ENCODE measurements at places on chromosomes 7 and 10.

DNA sequence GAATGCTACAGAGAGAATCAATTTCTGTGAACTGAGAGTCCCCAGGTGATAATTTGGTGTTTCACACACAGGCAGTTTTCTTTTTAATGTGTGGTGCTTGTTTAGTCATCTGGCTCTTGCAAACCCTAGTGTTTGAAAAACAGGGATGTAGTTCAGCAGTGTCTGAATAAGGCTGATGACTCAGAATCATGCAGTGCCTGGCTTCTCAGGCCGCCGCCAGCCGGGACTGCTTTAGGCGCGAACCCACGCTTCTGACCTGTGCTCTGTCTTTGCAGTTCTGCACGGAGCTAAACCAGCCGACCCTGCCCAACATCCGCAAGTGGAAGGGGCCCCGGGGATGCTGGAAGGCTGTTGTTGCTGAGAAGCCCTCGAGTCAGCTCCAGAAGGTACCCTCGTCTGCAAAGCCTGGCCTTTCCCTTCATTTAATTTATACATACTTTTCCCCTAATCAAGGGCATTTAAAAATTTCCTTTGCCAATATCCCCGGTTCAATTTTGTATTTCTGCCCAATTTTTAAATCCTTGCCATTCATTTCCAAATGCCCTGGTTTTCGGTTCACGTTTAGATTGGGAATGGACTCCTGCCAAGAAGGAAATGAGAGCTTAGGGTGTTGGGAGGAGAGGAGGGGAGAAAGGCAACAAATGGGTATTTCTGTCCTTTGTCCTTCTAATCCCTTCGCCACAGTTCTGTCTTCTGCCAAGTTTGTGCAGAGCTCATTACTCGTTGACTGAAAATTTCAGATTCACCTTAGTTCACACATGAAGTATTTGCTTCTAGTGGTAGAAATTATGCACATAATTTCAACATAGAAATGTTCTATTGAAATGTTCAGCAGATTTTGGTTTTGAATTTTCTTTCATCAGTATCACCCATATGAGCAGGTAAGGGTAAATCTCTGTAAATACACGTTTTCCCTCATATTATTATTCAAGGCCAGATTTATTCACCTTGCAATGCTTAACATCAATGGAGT, 108.5 kb upstream of the ANLN start:
- H3K4me3 ChIP-seq: peak overlapping the region; percentile 7
- no peaks in the 10 kb centered on the region for H3K27me3 ChIP-seq
- peak overlapping the region; percentile 64 for H3K27ac ChIP-seq
- no peaks in the 10 kb centered on the region for H3K36me3 ChIP-seq

DNA sequence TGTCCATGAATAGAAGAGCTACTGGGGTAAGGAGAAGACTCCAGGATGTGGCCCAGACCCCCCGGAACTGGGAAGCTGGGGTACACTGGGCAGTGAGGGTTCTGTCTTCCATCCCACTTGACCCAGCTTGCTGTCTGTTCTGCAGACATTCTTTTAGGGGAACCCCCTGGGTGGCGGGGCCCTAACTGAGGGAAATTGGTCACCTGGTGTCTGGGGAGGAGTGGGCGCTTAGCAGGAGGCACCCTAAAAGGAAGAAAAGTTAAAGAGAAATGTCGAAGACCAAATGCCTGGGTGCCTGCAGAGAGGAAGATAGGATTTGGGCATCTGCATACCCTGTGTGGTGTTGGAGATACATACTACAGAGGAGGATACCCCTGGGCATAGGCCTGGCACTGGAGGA, 1.0 kb downstream of the AP1S1 start:
- peak overlapping the region; percentile 85 for H3K4me3 ChIP-seq
- DNase-seq: no peak
- H3K36me3 ChIP-seq: no peaks in the 10 kb centered on the region
- no peak overlapping the region for H3K27ac ChIP-seq
- peaks cover 6% of the 10 kb centered on the region for H3K4me1 ChIP-seq

DNA sequence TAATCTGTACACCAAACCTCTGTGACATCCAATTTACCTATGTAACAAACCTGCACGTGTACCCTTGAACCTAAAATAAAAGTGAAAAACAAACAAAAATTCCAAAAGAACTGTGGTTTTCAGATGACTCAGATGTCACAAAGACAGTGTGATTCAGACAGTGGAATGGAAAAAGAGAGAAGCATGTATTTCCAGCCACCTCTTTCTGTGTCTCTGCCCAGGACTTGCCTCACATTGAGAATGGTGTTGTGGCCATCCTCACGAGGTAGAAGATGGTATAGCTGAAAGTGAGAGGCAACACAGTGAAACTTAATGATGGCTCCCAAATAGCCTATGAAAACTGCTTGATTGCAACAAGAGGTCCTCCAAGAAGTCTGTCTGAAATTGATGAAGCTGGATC, 78.0 kb downstream of the ARL5B start:
- no peak for DNase-seq
- no peaks in the 10 kb centered on the region for H3K36me3 ChIP-seq
- H3K27ac ChIP-seq: no peak overlapping the region
- H3K4me3 ChIP-seq: no peak overlapping the region
- no peaks in the 10 kb centered on the region for H3K27me3 ChIP-seq
- no peaks in the 10 kb centered on the region for H3K4me1 ChIP-seq

DNA sequence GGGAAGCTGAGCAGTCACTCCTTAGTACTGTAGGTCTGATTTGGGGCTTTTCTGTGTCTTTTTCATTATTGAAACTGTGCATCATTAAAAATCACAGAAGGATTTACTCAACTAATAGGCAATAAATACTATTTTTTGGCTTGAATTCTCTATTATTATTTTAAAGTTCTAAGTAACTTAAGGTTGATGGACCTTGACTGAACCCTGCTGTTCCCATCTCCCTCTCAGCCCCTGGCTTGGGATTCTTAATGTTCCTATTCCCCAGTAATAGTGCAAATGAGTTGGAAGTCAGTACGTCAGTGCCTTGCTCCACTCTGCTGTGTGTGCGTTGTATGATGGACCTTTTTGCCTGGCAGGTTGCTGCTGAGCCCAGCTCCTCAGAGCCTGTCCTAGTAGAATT, 166.3 kb downstream of the SND1 start:
- H3K4me3 ChIP-seq: no peak overlapping the region
- no peaks in the 10 kb centered on the region for H3K27me3 ChIP-seq
- H3K27ac ChIP-seq: no peak overlapping the region
- DNase-seq: no peak
- no peaks in the 10 kb centered on the region for H3K4me1 ChIP-seq

- H3K27ac ChIP-seq: no peak overlapping the region
- no peaks in the 10 kb centered on the region for H3K36me3 ChIP-seq
- no peaks in the 10 kb centered on the region for H3K27me3 ChIP-seq
- no peaks in the 10 kb centered on the region for H3K4me1 ChIP-seq
These were observed 333.9 kb downstream of the AUTS2 start for GRCh38 chr7:69932034-69932628.

DNA sequence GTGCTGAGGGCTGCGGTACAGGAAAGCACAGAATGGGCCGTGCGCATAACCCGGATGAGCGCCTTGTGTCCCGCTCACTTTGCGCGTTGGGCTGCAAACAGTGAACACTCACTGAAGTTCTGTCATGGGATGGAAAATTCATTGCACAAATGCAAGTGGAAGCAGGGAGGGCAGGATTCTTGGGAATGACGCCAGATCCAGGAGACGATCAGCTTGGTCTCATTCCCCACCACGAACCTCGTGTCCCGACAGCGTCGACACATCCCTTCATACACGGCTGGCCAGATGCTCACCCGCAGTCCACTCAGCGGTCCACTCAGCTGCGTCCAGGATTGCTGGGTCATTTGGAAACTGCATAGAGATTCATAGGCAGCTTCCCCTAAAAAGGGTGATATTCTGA, 607.1 kb downstream of the SDK1 start:
- DNase-seq: no peak
- no peaks in the 10 kb centered on the region for H3K27me3 ChIP-seq
- no peak overlapping the region for H3K27ac ChIP-seq
- no peaks in the 10 kb centered on the region for H3K36me3 ChIP-seq
- no peak overlapping the region for H3K4me3 ChIP-seq

DNA sequence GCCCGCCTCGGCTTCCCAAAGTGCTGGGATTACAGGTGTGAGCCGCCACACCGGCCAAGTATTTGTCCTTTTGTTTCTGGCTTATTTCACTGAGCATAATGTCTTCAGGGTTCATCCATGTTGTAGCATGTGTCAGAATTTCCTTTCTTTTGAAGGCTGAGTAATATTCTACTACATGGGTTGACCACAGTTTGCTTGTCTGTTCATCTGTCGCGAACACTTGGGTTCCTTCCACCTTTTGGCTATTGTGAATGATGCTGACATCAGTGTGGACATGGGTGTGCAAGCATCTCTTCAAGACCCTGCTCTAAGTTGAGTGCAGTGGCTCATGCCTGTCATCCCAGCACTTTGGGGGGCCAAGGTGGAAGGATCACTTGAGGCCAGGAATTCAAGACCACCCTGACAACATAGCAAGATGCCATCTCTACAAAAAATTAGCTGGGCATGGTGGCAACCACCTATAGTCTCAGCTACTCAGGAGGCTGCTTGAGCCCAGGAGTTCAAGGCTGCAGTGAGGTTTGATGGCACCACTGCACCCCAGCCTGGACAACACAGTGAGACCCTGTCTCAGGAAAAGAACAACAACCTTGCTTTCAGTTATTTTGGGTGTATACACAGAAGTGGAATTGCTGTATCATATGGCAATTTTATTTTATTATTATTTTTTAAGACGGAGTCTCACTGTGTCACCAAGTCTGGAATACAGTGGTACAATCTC, 17.0 kb downstream of the CHST12 start:
- no peaks in the 10 kb centered on the region for H3K36me3 ChIP-seq
- no peak overlapping the region for H3K4me3 ChIP-seq
- DNase-seq: no peak
- H3K27ac ChIP-seq: no peak overlapping the region
- H3K4me1 ChIP-seq: no peaks in the 10 kb centered on the region

DNA sequence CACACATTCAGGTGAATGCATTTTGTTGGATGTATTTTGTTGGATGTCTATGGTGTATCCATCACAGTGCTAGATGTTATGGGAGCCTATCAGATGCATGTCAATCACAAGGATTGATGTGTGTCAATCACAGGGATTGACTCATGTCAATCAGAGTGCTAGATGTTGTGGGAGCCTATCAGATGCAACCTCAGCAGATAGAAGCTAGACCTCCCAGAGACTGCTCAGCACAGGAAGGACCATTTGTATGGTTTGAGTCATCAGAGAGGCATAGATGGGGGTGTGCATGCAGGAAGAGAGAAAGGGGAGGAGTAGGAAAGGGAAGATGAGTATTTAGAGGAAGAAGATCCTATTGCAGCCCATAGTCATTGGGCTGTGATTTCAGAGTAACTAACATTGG, 48.3 kb upstream of the PITRM1 start:
- H3K4me1 ChIP-seq: no peaks in the 10 kb centered on the region
- H3K27me3 ChIP-seq: no peaks in the 10 kb centered on the region
- DNase-seq: no peak
- no peaks in the 10 kb centered on the region for H3K36me3 ChIP-seq
- no peak overlapping the region for H3K4me3 ChIP-seq
- H3K27ac ChIP-seq: no peak overlapping the region

DNA sequence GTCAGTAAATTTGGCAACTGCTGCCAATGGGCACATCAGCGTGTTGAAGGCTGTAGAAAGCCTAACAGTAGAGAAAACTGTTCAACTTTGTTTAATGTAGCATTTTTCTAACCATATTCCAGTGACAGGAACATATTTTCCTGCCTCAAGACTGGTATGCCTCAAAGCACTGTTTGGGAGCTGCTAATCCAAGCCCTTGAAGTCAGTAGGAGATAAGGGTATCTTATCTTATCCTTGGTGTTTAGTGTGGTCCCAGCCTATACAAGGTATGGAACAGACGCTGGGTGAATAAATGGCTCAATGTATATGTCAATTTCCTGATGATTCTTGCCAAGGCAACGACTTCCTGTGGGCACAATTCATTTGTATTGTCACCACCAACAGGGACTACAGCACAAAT, 97.5 kb upstream of the CREB5 start:
- no peak for DNase-seq
- no peaks in the 10 kb centered on the region for H3K27me3 ChIP-seq
- H3K27ac ChIP-seq: peak overlapping the region; percentile 52
- no peaks in the 10 kb centered on the region for H3K36me3 ChIP-seq
- H3K4me3 ChIP-seq: no peak overlapping the region
- H3K4me1 ChIP-seq: no peaks in the 10 kb centered on the region

GRCh38 chr7:22581099-22581498, 81.1 kb upstream of the STEAP1B start:
- H3K4me1 ChIP-seq: no peaks in the 10 kb centered on the region
- no peak overlapping the region for H3K27ac ChIP-seq
- no peak overlapping the region for H3K4me3 ChIP-seq
- DNase-seq: no peak
- no peaks in the 10 kb centered on the region for H3K36me3 ChIP-seq
- no peaks in the 10 kb centered on the region for H3K27me3 ChIP-seq

DNA sequence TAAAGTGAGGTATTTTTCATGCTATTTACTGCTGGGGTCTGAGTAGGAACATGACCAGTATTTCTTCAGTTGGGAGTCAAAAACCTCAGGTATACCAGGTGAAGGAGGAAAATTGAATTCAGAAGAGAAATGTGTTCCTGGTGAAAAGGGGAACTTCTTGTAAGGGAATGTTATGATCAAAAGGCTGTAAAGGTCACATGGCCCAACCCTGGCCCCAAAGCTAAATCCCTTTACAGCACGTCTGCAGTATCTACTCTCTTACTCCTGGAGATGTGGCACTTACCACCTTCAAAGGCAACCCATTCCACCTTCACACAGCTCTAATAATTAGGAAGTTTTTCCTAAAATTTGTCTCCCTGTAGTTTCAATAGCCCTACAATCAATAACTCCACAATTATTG, 15.2 kb downstream of the PIK3AP1 start:
- H3K27ac ChIP-seq: no peak overlapping the region
- DNase-seq: no peak
- no peak overlapping the region for H3K4me3 ChIP-seq

DNA sequence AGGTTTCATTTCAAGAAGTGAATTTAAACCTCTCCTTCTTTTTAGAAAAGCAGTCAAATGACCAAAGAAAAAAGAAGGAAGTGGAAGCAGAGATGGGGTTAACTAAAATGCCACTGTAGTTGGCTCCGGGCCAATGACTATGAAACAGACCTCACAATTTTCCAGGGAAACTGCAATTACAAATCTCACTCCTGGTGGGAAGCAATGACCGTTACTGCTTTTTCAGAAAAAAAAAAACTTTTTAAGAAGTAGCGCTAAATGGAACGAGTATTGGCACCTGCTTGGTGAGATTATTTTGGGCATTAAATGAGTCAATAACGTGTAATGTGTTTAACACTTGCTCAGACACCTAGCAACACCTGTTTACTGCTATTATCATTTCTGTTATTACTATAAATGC, 1.2 kb downstream of the SFRP4 start:
- DNase-seq: no peak
- H3K36me3 ChIP-seq: no peaks in the 10 kb centered on the region
- no peaks in the 10 kb centered on the region for H3K27me3 ChIP-seq
- no peaks in the 10 kb centered on the region for H3K4me1 ChIP-seq

DNA sequence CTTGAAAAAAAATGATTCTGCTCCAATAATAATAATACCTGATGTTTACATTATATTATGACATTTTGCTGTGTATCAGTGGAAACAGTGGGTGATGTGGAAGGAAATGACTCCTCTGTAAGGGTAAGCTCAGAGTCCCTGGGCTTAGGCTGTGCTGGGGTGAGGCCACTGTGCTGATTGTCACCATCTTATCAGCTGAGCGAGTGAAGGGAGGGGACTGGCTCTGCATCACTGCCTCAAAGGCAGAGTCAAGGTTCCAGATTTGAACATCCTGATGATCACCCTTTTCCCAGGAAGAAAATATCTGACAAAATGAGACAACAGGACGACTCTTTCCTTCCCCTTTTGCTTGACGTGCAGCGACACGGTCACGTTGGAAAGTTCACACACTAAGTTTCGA, 24.0 kb upstream of the HABP2 start:
- no peak overlapping the region for H3K4me3 ChIP-seq
- H3K27me3 ChIP-seq: no peaks in the 10 kb centered on the region
- no peaks in the 10 kb centered on the region for H3K4me1 ChIP-seq
- no peak for DNase-seq
- H3K36me3 ChIP-seq: no peaks in the 10 kb centered on the region
